ENCODE measurements at places on chromosomes 1 and 21. TPM values are rescaled to one million over a fixed set of nuclear protein-coding genes. Genes with fewer than 3 reads are reported as not detected.

- H3K27me3 ChIP-seq: no peaks in the 10 kb centered on the region
- H3K36me3 ChIP-seq: no peaks in the 10 kb centered on the region
- H3K4me1 ChIP-seq: peaks cover 24% of the 10 kb centered on the region
- H3K4me3 ChIP-seq: no peak overlapping the region
Observed at GRCh38 chr1:33219886-33220661, 36.2 kb upstream of the ZNF362 start.

DNA sequence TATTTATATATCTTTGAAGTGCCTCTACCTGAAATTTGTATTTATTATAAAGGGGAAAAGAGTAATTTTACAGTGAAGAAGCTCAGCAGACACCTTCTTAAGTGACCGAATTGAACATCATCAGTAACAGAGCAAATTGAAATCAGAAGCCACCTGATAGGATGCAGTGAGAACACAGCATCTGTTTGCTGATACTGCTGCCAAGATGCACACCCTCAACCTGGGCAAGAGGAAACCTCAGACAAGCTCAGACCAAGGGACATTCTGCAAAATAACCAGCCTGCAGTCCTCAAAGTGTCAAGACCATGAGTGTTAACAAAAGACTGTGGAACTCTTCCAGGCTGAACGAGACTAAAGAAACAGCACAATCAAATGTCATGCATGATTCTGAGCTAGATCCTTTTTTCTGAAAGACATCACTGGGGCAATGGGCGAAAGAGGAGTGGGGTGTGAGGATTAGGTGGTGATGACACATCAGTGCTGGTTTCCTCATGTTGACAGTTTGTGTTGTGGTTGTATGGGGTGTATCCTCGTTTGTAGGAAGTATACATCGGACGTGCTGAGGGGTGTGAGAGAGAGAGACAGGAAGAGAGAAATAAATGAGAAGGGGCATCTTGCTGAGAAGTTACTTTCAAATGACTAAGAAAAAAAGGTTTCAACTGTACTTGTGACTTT, 103.7 kb downstream of the ABCA4 start:
- H3K4me3 ChIP-seq: no peak overlapping the region
- H3K4me1 ChIP-seq: peaks cover 26% of the 10 kb centered on the region
- no peak overlapping the region for H3K27ac ChIP-seq
- no peaks in the 10 kb centered on the region for H3K27me3 ChIP-seq
- H3K36me3 ChIP-seq: no peaks in the 10 kb centered on the region

LCE1A gene
- not detected for total RNA-seq

LINGO4 gene
- not detected for total RNA-seq

DNA sequence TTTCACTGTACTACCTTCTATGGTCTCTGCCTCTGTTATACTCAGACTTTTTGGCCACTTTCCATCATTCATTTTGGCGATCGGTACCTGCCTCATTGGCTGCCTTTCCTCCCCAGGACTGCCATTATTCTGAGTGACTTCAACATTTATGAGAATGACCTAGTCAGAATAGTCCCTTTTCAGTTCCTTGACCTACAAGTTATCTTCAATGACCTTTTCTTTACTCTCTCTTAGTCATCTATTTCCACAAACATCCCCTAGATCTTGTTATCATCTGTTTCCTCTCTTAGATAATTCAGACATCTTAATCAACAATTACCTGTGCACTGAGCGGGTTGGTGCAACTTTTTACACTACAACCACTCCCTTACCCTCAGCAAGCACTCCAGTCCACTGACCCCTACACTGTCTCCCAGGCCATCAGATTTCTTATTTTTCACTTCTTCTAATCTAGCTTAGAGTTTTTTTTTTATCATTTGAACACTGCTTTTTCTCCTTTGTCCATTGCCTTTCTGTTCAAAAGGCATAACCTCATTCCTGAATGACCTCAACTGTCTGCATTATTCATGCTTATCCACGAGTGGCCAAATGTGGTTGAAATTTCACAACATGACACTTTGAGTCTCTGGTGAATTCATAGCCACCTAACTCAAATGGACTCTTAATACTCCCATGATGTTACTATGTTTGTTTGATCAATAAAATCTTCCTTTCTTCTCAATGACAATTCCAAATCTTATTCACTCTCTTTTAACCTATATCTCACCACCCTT, 112.7 kb downstream of the HMCN1 start:
- peaks cover 16% of the 10 kb centered on the region for H3K4me1 ChIP-seq
- H3K27me3 ChIP-seq: no peaks in the 10 kb centered on the region
- no peak overlapping the region for H3K27ac ChIP-seq
- no peak for DNase-seq

DNA sequence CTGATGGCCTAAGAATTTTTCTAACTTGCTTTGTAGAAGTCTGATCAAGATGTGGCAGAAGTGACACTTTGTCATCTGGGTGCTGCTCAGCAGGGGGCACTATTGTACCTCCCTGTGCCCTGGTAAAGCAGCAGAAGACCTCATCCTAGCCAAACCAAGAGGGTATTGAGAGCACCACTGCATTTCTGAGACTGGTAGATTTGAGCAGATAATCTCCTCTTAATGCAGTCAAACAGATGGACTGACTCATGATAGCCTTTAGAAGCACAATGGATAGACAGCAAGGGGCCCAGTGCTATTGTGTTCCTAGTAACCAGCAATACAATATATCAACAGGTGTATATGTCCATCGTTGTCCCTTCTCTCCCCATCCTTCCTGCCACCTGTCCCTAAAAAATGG, 5.7 kb downstream of the TPM3 start:
- H3K4me3 ChIP-seq: no peak overlapping the region
- H3K36me3 ChIP-seq: no peaks in the 10 kb centered on the region

- no peak for DNase-seq
- H3K27me3 ChIP-seq: no peaks in the 10 kb centered on the region
- H3K4me3 ChIP-seq: no peak overlapping the region
Observed at GRCh38 chr1:230429067-230429735, 3.1 kb upstream of the PGBD5 start.

ETNK2 gene
- total RNA-seq: 9.4 TPM

DNA sequence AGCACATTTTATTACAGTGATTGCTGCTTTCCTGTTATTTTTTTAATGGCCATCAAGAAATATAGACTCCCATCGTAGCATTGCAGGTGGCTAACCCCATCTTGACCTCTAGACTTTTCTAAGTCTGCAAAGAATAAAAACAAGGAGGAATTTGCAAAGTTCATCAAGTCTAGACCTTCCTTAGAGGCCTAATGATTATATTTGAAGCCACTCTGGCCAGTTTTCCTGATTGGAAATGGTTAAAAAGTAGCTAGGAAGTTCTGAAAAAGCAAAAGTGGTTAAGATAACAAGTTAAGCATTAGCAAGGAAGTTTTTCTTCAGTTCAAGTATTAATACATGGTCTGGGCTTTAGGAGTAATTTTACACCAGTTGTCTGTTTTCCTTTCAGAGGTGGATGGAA, 16.7 kb upstream of the KCNJ15 start:
- no peak for DNase-seq
- no peak overlapping the region for H3K4me3 ChIP-seq
- H3K36me3 ChIP-seq: no peaks in the 10 kb centered on the region
- no peaks in the 10 kb centered on the region for H3K27me3 ChIP-seq
- no peak overlapping the region for H3K27ac ChIP-seq

GRCh38 chr1:81585371-81585770, 215.4 kb upstream of the ADGRL2 start:
- no peak overlapping the region for H3K27ac ChIP-seq
- no peak for DNase-seq
- H3K4me3 ChIP-seq: no peak overlapping the region

PADI2 gene
- total RNA-seq: 4.3 TPM

- H3K4me1 ChIP-seq: no peaks in the 10 kb centered on the region
- no peaks in the 10 kb centered on the region for H3K36me3 ChIP-seq
- H3K27ac ChIP-seq: no peak overlapping the region
Observed at GRCh38 chr1:112798292-112798691, 83.2 kb upstream of the PPM1J start.

- H3K27me3 ChIP-seq: no peaks in the 10 kb centered on the region
- H3K27ac ChIP-seq: no peak overlapping the region
- H3K4me1 ChIP-seq: 0 out of 2 replicates have a peak, but pooled peaks cover 7% of the 10 kb centered on the region
- peaks cover 8% of the 10 kb centered on the region for H3K36me3 ChIP-seq
- H3K4me3 ChIP-seq: no peak overlapping the region
Observed at GRCh38 chr1:74731399-74732052, 1.3 kb downstream of the CRYZ start.

PLA2G2D gene
- not detected for total RNA-seq

OR2AK2 gene
- total RNA-seq: not detected

DNA sequence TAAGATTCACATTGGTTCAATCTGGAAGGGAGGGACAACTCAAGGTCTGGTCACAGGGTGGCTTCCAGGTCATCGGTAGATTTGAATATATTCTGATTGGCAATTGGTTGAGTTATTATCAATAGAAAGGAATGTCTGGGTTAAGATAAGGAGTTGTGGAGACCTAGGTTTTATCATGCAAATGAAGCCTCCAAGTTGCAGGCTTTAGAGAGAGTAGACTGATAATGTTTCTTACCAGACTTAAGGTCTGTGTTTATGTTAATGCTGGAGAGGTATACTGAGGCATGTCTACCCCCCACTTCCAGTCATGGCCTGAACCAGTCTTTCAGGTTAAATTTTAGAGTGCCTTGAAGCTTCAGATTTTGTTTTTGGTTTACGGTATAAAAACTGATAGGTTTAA, 29.7 kb downstream of the USP25 start:
- DNase-seq: no peak
- H3K27ac ChIP-seq: no peak overlapping the region
- no peaks in the 10 kb centered on the region for H3K27me3 ChIP-seq

RUNX1 gene
- total RNA-seq: 23.7 TPM
